ENCODE measurements at places on chromosomes 16 and 17.

DNA sequence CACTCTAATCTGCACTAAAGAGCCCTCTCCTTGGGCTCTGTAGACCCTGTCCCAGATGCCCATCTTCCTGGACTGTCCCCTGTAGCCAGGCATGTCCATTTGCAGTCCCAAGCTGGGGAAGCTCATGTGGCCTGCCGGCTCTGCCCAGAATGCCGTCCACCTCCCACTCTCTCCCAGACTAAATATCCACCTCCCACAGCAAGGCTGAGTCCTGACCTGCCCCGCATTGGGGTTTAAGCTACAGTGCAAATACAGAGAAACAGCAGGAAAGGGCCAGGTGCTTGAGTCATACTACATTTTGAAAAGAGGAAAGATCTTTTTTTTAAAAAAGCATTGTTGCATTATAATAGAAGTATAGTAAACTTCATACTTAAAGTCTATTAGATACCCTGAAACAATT lies 3.0 kb downstream of the ST6GALNAC2 start:
- no peak for DNase-seq

DNA sequence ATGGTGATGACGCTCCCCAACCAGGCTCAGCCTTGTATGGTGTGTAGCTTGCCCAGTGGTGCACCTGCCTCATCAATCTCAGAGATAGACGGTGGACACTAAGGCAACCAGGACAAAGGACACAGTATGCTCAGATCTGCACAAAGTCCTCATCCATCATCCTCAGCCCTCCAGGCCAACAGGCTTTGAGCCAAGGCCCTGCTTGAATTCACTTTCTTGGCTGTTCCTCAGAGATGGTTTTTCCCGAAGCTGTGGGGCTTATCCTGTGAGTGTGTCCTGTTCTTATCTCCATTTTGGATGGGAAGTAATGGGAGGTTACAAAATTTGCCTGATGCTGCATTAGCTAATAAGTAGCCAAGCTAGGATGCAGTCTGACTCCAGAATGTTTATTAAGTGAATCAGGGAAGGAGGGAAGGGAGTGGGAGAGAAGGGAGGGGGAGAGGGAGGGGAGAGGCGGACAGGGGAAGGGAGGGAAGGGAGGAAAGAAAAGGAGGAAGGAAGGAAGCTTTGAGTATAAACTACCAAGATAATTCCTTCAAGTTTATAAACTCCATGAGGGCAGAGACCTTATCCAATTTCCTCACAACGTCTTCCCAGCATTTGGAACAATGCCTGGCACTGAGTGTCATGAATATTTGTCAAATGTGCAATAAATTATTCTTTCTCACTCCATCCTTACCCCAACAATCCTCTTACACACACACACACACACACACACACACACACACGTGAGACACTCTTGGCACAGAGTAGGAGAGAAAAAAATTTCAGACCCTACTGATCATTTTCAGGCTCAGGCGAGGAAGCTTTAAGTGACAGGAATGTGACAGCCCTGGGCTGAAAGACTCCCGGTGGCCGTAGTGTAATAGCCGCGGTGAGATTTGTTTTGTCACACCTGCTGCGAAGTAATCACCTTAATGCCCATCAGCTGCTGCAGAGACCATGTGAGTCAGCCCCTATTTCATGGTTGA lies 84.3 kb downstream of the BMERB1 start:
- no peak for DNase-seq

- DNase-seq = no peak
Measured at GRCh38 chr17:37725021-37725595, 19.8 kb downstream of the HNF1B start.

GRCh38 chr16:57960826-57961472 lies 10.0 kb downstream of the CNGB1 start:
- DNase-seq = no peak

GRCh38 chr17:28497931-28498330 lies 8.2 kb upstream of the FOXN1 start:
- DNase-seq = no peak

Data from left renal cortex interstitium (tissue), 4 donors.